ENCODE measurements at places on chromosomes 13 and 19.
A peak's percentile ranks its signal among the peaks of the same experiment; 100 is the strongest.

DNA sequence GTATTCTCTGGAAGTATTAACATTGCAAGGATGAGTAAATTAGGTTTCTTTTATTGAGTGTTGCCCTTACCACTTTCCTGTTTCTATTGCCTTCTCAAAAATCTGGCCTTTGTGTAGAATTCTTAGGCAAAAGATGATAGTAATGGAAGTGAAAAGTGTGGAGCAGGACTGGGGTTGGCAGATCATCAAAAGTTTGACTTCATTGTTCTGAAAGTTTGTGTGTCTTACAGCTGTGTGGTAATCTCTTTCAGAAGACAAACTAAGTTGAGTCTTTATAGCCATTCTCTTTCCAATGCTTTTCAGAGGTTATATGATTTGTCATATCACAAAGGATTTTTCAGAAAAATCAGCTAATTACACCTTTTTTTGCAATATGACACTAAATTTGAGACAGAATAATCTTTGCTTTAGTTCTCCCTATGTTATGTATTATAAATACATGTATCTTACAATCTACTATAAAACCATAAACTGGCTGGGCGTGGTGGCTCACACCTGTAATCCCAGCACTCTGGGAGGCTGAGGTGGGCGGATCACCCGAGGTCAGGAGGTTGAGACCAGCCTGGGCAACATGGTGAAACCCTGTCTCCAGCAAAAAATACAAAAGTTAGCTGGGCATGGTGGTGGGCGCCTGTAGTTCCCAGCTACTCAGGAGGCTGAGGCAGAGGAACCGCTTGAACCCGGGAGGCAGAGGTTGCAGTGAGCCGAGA, 8.7 kb upstream of the KCNRG start:
- DNase-seq = no peak

GRCh38 chr13:33296793-33297425, 11.4 kb upstream of the STARD13 start:
- peak; percentile 22 for DNase-seq

- no peak for DNase-seq
These were observed 3.0 kb upstream of the RINL start for GRCh38 chr19:38880882-38881609.

DNA sequence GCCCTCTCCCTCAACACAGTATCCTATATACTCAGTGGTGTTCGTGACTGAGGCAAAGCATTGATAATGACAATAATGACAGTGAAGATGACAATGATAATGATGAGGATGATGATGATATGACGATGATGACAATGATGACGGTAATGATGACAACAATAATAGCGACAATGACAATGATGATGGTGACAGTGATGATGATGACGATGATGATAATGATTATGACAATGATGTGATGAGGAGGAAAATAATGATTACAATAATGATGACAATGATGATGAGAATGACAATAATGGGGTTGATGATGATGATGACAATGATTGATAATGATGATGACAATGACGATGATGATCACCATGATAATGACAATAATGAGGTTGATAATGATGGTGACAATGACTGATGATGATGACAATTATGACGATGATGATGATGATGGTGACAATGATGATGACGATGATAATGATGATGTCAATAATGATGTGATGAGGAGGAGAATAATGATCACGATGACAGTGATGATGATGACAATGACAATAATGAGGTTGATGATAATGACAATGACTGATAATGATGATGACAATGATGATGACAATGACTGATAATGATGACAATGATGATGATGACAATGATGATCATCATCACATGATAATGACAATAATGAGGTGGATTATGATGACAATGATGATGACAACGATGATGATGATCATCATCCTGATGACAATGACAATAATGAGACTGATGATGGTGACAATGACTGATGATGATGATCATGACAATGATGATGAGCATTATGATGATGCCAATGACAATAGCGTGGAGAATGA, 16.7 kb downstream of the ELSPBP1 start:
- no peak for DNase-seq

DNA sequence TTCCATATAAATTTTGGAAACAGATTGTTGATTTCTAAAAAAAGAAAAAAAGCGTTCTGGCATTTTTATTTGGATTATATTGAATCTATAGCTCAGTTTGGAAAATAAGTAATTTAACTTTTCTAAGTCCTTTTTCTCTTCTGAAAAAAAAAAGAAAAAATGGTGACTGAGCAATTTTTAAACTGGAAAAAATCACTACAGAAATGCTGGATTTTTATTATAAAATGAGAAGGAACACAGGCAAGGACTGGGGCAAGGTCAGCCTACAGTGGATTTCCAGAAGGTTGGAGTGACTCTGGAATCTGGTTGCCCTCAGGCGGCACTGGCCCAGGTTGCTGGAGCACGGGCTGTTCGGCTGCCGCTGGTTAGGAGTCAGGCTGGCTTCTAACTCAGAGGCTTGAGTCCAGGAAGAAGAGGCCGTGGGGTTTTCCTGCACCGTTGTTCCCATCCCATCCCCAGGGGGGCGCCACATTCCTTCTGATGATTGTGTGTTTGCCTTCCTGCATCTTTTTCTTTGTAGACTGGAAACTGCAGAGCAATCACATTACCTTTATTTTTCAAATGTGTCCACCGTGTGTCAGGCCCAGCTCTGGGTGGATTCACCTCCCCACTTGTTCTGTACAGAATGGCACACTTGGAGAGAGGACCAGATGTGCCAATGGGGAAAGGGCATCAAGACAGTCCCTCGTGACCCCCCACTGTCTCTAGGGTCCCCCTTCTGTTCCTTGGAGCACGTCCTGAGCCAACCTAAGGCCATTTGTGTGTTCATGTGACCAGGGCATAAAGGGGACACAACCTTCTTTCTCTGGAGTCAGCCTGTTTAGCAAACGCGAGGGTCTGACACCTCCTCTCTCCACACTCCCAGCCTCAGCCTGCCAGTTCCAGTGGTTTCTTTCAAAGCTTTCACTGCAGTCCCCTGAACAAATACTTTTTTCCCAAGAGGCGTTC, 44.5 kb upstream of the GTF3A start:
- peak; percentile 81 for DNase-seq

GRCh38 chr13:111548805-111549204, 228.4 kb downstream of the TEX29 start:
- DNase-seq = no peak

DNA sequence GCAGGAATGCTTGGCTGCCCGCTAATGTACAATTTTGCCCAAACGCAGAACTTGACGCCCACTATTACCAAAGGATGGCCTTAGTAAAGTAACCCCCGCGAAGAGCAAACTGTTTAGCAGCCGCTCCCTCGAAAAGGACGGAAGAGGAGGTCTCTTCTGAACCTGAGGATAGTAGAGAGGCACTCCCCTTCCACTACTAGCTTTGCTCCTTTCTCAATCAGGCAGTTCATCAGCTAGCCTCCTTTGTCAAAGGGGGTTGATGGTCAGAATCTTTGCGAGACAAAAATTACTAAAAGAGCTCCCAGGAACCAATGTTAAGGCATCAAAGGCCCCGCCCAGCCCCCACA, 534 bp downstream of the CAB39L start:
- no peak for DNase-seq

DNA sequence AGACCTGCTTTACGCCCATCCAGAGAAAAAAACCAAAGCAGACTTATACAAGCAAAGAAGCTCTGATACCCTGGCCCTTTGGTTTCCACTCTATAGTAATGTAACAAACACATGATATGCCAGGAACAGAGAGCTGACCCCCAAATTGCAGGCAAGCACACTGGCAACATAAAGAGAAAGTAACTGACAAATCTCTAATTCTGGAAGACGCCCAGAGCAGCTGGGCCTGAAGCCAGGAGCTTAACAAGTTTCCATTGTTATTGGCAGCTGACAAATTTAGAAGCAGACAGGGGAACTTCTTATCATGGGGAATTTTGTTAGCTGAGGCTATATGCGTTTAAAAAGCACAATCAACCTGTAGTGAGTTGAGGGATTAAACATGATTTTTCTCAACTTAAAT, 158.0 kb downstream of the DLEU7 start:
- DNase-seq = peak; percentile 42

GRCh38 chr19:7397687-7398086, 49.0 kb downstream of the ARHGEF18 start:
- DNase-seq = no peak

- no peak for DNase-seq
These were observed 9.6 kb downstream of the SH3GL1 start for GRCh38 chr19:4390567-4391305.

GRCh38 chr19:40465025-40465556, 454 bp downstream of the BLVRB start:
- no peak for DNase-seq

- DNase-seq = no peak
These were observed 6.0 kb downstream of the WDR18 start for GRCh38 chr19:990119-990571.

DNA sequence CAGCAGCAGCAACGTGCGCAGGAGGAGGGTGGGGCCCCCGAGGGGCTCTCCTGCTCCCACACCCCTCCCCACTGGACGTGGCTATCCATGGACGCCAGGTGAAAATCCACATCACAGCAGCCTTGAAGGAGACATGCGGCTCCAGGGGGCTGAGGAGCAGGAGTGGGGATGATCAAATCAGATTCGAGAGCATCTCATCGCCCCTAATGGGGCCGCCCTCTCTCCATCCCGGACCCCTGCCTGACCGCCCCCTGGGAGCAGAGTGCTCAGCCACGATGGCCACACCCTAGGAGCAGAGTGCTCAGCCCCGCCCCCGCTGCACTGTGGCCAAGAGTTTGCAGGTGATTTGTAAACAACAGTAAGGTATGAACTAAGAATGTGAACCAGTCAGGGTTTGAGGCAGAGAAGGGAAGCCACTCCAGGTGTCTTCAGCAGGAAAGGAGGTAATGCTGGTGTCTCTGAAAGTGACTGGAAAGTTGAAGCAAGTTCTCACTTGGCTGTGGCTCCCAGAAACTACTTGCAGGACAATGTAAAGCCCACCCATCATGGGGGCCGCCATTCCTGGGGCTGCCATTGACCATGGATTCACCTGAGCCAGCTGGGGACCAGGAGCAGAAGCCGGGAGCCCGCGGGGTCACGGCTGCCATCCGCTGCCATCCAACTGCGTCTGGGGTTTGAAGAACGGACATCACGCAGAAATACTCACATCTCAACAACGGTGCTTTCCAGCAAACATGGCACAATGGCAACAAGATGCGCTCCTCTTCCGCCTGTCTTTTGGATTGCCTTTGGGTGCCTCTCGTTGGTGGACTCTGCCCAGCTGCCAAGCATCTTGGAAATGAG, 71.8 kb downstream of the SPACA7 start:
- no peak for DNase-seq

GRCh38 chr13:60689076-60689475, 292.1 kb downstream of the TDRD3 start:
- DNase-seq = no peak

- no peak for DNase-seq
These were observed 16.1 kb upstream of the STRN4 start for GRCh38 chr19:46762245-46762890.

- no peak for DNase-seq
These were observed 11.3 kb downstream of the PCID2 start for GRCh38 chr13:113196970-113197737.

- DNase-seq = no peak
These were observed 983 bp downstream of the ITM2B start for GRCh38 chr13:48233889-48234488.

- no peak for DNase-seq
These were observed 3.2 kb downstream of the CEBPA start for GRCh38 chr19:33299051-33299688.

GRCh38 chr13:27792393-27793218, at the start of gene GSX1:
Gene GSX1, plus strand, starts transcription at chr13:27792483. Its CDS starts 208 bp downstream, at chr13:27792691.
- no peak for DNase-seq

DNA sequence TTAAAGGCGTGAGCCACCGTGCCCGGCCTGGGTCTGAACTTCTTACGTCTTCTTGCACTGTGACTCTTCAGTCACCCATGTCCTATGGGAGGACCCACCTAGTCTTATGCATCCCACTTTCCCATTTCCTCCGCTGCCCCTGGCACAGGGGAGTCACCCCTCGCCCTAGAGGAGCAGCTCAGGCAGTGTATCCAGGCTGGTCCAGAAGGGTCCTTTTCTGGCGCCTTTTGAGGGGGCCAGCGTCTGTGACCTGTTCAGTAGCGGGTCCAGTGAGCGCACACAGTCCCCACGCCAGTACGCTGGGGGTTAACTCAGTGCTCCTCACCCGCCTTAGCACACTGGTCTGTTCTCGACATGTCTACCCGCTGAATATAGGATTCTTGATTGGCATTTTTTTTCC, 107.1 kb downstream of the TM9SF2 start:
- DNase-seq = no peak

DNA sequence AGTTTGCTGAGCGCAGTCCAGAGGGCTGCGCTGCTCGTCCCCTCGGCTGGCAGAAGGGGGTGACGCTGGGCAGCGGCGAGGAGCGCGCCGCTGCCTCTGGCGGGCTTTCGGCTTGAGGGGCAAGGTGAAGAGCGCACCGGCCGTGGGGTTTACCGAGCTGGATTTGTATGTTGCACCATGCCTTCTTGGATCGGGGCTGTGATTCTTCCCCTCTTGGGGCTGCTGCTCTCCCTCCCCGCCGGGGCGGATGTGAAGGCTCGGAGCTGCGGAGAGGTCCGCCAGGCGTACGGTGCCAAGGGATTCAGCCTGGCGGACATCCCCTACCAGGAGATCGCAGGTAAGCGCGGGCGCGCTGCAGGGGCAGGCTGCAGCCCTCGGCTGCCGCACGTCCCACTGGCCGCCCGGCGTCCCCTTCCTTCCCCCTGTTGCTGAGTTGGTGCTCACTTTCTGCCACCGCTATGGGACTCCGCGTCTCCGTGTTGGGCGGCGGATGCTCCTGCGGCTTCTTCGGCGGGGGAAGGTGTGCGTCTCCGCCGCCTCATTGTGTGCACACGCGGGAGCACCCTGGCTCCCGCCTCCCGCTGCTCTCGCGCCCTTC, 772 bp downstream of the GPC6 start:
- peak; percentile 68 for DNase-seq

GRCh38 chr13:94557684-94558235, 38.2 kb downstream of the TGDS start:
- DNase-seq = no peak

- DNase-seq = peak; percentile 64
These were observed 421.6 kb upstream of the KLF12 start for GRCh38 chr13:74555651-74556420.

DNA sequence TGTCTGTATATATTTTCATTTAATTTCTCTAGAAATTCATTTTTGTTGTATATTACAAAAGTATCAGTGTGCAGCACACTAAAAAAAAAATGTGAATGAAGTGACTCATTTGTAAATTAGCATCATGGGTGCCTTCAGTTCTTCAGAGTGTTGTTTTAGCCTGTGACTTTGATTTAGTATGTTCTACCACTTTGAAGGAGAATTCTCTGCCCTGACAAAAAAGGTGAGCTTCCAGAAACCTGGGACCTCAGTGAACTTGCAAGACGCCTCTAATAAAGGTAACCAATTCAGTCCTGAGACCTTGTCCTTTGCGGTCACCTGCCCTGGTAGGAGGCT, 2.4 kb downstream of the METTL21C start:
- DNase-seq = no peak

GRCh38 chr19:42850981-42851717, 28.4 kb downstream of the PSG1 start:
- DNase-seq = no peak

GRCh38 chr19:1357531-1358109, 26.1 kb upstream of the NDUFS7 start:
- no peak for DNase-seq

GRCh38 chr19:42208612-42209011, 8.9 kb downstream of the DEDD2 start:
- DNase-seq = no peak
